ENCODE measurements at places on chromosomes 7 and 10. TPM values are rescaled to one million over a fixed set of nuclear protein-coding genes. Genes with fewer than 3 reads are reported as not detected.

SPDYE2 gene
- total RNA-seq, result 0.15 TPM

CTAGE15 gene
- not detected for total RNA-seq

NPFFR1 gene
- total RNA-seq, result not detected

TCF7L2 gene
- 0.76 TPM for total RNA-seq

ELFN1 gene
- total RNA-seq, result not detected

OR2A42 gene
- not detected for total RNA-seq

FAM25G gene
- not detected for total RNA-seq

FBXL13 gene
- total RNA-seq, result not detected

H2BK1 gene
- total RNA-seq, result not detected

NPY4R2 gene
- not detected for total RNA-seq

HKDC1 gene
- total RNA-seq, result 4.1 TPM

TMEM270 gene
- not detected for total RNA-seq

POLD2 gene
- 84.6 TPM for total RNA-seq

EVX1 gene
- not detected for total RNA-seq

TRIM74 gene
- 2.5 TPM for total RNA-seq

SCART1 gene
- 15.4 TPM for total RNA-seq

FGFBP3 gene
- 1.3 TPM for total RNA-seq

DLD gene
- total RNA-seq, result 68.2 TPM

BET1 gene
- total RNA-seq, result 23.5 TPM

ACTL6B gene
- not detected for total RNA-seq

LOXL4 gene
- not detected for total RNA-seq

ANKRD30A gene
- not detected for total RNA-seq

CAV1 gene
- total RNA-seq, result 0.38 TPM

CFAP46 gene
- not detected for total RNA-seq

SPDYE1 gene
- not detected for total RNA-seq

ZNF425 gene
- total RNA-seq, result 1.1 TPM

OGDHL gene
- total RNA-seq, result not detected

AS3MT gene
- total RNA-seq, result 0.15 TPM

AGR2 gene
- total RNA-seq, result not detected

COL1A2 gene
- 0.08 TPM for total RNA-seq

FAM25C gene
- not detected for total RNA-seq

MEOX2 gene
- not detected for total RNA-seq

PPP1R9A gene
- total RNA-seq, result not detected

NANOS1 gene
- 0.13 TPM for total RNA-seq

TRPV5 gene
- not detected for total RNA-seq

LBX1 gene
- total RNA-seq, result not detected

PDK4 gene
- total RNA-seq, result not detected

SPDYE16 gene
- 0.18 TPM for total RNA-seq

PTPN20 gene
- 0.45 TPM for total RNA-seq

PODXL gene
- total RNA-seq, result 1.6 TPM

EBLN1 gene
- not detected for total RNA-seq

TLL2 gene
- not detected for total RNA-seq

CHAT gene
- total RNA-seq, result not detected

UBE2D1 gene
- 10.9 TPM for total RNA-seq

DOCK4 gene
- total RNA-seq, result 0.35 TPM

HECTD2 gene
- 2.6 TPM for total RNA-seq

CD36 gene
- not detected for total RNA-seq

PNLIPRP3 gene
- not detected for total RNA-seq

All from activated CD4-positive, alpha-beta memory T cell treated with anti-CD3 and anti-CD28 coated beads, Interleukin-2, amount 10 ng/mL, durations not matched to agents 7 days and 5 days (primary cell).